SJCRH30 (cell line): ENCODE measurements at places on chromosomes 3 and 15.

- no peak for DNase-seq
Observed at GRCh38 chr15:66144978-66145725, 108.4 kb downstream of the MEGF11 start.

- DNase-seq = no peak
Observed at GRCh38 chr15:43471975-43472374, 21.0 kb downstream of the TP53BP1 start.

DNA sequence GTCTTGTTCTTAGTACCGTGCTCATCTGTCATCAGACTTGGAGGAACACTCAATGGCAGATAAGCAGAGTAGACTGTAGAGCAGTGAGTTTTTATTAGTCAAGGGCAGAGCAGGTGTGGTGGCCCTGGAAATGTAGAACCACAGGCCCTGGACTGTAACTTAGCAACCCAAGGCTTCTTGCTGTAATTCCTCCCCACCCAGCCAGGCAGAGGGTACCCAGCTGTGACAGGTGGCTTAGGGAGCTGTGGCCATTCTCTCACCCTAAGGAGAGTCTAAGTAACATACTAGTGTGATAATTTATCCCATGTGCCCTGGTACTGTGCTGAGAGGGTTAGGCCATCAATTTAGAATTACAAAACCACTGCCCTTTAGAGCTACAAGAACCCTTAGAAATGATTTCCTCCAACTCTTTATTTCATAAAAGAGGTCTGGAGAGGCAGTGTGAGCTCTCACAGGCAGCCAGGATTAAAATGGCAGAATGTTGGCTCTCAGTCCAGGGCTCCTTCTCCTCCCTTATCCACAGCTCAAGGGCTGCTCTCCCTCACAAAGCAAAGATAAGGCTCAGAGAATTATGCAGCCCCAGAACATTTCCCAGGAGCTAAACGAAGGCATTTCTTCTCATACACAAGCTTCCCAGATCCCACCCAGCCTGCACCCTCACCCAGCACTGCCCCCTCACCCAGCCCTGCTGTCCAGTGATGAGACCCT, 3.0 kb downstream of the POMGNT2 start:
- no peak for DNase-seq

- no peak for DNase-seq
Observed at GRCh38 chr15:35720019-35720418, 174.1 kb upstream of the DPH6 start.

DNA sequence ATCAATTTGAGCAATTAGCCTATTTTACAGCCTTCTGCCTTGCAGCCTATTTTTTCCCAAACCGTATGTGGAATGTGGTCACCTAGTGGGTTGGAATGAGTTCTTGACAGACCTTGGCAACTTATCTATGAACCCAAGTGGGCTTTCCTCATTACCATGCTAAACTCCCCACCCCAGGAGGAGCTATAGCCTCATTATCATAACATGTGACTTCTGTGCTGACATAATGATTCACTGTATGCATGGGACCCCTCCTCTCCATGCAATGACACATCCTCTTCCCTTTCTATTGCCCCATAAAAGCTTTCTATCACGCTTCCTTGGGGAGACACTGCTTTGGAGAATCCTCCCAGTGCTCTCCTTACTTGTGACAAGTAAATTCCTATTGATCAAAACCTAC, 83.5 kb upstream of the FHIT start:
- no peak for DNase-seq

DNA sequence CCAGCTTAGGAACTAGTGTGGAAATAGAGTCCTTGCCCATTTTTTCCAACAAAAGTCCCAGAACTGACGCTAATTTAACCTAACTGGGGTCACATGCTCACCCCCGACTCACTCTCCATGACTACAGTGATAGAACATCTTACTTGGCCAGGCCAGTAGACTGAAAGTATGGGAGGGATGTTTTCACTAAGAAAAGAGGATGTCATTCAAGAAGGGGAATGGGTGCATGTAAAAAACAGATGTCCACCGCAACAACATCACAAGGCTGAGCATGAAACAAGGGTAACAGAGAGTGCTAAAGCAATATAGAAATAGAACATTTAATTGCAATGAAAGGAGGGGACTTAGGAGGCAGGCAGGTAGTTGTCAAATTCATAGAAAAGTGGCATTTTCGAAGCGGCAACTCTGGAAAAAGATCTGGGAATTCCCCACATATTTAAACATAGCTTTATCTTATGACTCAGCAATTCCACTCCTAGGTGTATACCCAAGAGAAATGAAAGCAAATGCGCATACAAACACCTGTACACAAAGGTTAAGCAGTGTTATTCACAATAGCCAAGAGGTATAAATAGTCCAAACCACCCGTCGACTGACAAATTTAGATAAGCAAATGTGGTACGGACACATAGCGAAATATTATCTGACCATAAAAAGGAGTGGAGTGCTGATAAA, 41.1 kb upstream of the UBE2E2 start:
- DNase-seq = no peak

GRCh38 chr3:139319428-139320402, 24.1 kb upstream of the MRPS22 start:
- peak; percentile 26 for DNase-seq

- DNase-seq = no peak
Observed at GRCh38 chr3:184574515-184575417, 13.2 kb downstream of the EPHB3 start.

GRCh38 chr3:24968036-24968435, 460.0 kb upstream of the RARB start:
- no peak for DNase-seq

DNA sequence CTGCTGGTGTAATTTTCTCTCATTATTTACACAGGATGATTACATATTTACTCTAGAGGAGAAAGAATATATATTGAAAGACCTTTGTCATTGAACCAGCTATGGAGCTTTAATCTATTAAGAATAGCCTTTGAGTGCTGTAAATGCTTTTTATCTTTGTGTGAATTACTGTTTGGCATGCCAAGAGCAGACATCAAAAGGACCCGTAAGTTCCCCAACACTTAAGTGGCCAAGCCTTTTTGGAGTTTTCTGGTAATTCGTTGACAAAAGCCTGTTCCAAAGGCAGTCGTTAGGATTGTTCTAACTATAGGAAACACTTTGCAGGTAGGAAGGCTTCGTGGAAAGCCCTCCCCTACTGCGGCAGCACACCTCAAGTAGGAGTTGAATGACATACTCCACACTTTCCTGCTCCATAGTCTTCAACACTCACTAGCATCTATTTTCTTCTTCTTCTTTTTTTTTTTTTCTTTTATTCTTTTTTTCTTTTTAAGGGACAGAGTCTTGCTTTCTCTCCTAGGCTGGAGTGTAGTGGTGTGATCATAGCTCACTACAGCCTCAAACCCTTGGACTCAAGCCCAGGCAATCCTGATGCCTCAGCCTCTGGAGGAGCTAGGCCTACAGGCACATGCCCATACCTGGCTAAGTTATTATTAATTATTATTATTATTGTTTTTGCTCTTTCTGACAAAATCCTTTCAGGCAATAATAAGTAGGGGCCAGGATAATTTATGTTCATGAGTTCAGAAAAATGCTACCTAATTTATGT, 98.6 kb downstream of the SUCNR1 start:
- DNase-seq = no peak

- no peak for DNase-seq
Observed at GRCh38 chr3:134018850-134019249, 10.9 kb downstream of the SLCO2A1 start.

DNA sequence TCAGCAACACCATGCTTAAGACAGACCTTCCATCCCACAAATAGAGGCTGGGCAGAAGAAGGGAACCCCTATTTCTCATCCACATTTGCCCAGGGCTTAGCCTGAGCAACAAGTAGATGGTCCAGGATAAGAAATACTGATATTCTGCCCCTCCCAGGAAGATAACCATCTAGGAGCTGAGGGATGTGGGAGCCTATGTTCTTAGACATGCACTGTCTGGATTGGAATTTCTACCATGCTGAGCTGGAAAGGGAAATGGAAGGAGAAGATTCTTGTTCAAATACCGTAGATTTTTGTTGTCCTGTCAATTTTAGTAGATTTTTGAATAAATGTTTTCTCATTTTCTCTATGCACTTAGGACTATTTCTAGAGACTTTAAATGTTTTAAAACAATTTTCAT, 450.7 kb upstream of the SEMA6D start:
- DNase-seq = no peak

DNA sequence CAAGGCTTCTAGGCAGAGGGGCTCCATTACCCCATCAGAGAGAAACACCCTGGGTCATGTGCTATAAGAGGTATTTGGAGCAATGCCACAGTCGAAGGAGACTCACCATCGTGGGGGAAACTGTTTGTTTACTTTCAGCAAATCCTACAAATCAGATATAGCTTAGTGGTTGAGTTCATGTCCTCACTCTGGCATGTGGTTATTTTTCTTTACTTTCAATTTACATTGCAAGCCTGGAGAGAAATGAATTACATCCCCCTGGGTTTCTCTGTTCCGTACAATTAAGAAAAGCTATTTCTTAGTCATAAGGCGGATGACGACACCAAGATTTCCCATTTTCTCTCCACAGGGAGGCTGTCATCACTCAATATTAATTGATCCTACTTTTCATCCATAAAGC, 36.9 kb downstream of the RFTN1 start:
- peak; percentile 70 for DNase-seq

GRCh38 chr3:5036858-5037257, 57.6 kb downstream of the BHLHE40 start:
- no peak for DNase-seq

- no peak for DNase-seq
Observed at GRCh38 chr3:116093374-116093773, 351.9 kb downstream of the LSAMP start.

- DNase-seq = no peak
Observed at GRCh38 chr3:130897316-130897715, 3.4 kb downstream of the ATP2C1 start.

DNA sequence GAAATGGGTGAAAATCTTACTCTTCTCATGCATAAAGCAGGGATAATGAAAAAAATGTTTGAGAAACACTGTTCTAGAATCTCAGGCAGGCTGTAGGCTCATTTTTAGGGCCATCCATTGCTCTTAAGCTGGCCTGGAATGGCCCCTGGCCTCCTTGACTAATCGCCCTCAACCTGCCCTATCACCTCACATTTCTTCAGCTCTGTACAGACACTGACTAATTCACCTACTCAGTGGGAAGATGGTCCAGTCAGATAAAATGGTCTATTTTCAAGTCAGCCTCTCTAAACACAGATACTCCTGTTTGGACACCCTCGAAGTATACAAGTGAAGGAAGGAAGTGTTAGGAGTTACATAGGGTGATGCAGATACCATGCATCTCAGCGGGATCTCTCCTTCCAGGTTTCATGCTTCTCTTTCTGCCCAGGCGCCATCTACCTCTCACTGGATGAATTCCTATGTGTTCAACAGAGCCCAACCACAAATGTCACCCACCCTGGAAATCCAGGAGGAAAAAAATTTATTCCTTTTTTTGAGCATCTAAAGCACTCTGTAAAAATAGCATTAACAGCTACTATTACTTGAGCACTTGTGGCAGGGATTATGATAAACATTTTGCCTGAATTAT, 12.1 kb downstream of the FMN1 start:
- no peak for DNase-seq

DNA sequence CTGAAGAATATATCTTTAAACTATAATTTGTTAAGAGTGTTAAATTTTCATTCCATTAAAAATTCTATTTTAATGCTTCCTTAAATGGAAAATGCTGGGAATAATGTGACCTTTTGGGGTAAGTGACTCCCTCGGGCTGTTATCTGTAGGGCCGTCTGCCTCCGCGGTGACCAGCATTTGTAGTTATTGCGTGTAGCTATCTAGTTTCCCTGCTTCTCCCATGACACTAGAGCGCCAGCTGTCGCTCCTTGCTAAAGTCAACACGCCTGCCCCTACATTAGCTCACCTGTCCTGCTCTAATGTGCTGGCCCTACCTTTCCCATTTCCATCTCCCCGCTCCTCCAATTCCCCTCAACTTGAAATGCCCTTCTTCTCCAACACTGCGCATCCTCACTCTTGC, 12.4 kb upstream of the CHRM5 start:
- peak; percentile 41 for DNase-seq

GRCh38 chr3:39388741-39389248, 5.6 kb downstream of the SLC25A38 start:
- no peak for DNase-seq

GRCh38 chr3:152909180-152909883, 74.4 kb downstream of the P2RY1 start:
- no peak for DNase-seq

DNA sequence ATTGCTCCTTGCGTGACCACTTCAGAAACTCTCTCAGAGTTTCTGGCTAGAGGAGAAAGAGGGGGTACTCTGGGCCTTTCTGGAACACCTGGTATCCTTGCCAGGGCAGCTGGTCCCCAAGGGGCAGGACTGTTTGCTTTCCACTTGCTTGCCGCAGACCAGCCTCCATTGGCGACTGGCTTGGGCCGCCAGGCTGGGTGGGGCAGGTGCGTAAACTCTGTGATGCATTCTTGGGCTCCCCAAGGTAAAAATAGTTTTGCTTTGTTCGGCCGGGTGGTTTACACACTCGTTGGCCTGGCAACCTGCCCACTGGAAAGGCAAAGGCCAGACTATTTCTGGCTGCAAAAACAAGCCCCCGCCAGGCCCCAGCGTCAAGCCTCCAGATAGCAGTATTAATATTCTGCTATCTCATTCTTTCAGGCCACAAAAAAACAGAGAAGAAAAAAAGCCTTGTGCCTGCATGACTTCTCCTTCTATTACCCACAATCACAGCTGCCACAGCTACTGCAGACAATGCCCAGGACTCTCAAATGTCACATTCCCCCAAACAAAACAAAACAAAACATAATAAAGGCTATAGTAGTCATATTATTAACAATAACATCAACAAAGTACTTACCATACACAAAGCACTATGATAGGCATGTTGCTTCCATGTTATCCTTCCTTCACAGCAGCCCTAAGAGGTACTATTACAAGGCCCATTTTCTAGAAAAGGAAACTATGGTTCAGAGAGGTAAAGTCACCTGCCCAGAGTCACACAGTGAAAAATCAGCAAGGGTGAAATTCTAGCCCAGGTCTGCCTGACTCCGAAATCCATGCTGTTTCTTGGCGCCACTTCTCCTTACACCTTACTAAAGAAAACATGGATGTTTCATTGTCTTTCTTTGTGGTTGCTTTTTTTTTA, 14.0 kb upstream of the SSUH2 start:
- peak; percentile 72 for DNase-seq

DNA sequence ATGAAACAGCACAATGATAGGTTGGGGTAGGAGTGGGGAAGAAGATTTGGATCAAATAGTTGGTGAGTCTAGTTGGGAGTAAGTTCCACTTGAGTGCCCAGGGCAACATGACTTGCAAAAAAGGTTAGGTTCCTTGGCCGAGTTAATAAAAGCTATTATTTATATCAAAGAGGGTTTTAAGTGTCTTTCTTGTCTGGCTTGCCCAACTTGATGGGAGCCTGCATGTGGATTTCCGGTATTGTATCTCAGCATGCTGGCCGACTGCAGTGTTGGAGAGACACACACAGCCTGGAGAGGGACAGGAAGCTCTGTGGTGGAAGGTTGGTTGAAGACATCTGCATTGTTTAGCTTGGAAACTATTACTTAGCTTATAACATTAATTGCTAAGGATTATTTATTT, 449.5 kb upstream of the TBL1XR1 start:
- DNase-seq = no peak

DNA sequence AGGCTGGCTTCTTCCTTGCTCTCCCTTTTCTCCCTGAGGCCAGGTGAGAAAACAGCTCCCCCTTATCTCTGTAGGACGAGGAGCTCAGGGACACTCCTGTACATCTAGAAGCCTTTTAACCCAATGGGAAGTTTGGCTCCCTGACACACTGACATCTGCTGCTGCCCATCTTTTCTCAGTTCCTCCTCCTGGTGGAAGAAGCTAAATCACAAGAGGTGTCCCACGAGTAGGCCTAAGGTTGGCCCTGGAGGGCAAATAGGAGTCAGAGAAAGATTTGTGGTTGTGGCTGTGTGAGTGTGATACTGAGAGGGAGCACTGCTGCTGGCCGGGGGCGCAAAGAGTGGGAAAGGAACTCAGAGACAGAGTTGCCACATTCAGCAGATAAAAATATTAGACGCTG, 49.5 kb downstream of the ARHGAP31 start:
- DNase-seq = peak; percentile 87
